ENCODE measurements at places on chromosomes 1 and 21.

- peak; percentile 37 for DNase-seq
Observed at GRCh38 chr1:54371942-54372275, 34.3 kb downstream of the SSBP3 start.

DNA sequence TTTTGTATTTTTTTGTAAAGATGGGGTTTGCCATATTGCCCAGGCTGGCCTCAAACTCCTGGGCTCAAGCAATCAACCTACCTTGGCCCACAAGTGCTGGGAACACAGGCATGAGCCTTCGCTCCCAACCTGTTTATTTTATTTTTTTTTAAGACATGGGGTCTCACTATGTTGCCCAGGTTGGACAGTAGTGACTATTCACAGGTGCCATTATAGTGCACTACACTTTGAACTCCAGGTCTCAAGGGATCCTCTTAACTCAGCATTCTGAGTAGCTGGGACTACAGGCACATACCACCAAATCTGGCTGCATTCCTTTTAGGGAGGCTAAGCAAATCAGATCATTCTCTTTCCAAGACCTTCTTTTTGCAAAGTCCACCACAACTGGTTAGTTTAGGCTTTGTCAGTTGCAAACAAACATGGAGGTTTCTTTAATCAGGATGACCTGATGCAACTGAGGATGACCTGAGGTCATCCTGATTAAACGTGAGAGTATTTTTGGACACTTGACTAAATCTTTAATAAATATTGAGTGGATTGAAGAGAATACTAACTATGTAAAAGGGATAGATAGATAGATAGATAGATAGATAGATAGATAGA, 30.0 kb upstream of the RALGPS2 start:
- no peak for DNase-seq

DNA sequence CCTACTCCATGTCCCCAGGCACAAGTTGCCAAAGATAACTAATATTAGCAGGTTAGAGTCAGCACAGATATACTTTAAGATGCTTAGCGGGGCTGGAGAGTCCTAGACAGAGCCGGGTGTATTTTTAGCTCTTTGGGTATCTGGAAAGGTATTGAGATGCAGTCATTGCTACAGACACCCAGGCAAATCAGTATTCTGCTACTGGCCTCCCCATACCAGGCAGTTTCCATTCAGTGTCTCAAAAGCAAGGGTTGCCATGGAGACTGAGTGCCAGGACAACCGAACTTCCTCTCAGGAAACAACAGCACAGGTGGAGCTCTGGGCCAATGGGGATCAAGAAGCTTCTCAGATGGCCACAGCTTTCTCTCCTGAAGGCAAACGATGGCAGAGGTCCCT, 45.3 kb downstream of the KCNC4 start:
- no peak for DNase-seq

DNA sequence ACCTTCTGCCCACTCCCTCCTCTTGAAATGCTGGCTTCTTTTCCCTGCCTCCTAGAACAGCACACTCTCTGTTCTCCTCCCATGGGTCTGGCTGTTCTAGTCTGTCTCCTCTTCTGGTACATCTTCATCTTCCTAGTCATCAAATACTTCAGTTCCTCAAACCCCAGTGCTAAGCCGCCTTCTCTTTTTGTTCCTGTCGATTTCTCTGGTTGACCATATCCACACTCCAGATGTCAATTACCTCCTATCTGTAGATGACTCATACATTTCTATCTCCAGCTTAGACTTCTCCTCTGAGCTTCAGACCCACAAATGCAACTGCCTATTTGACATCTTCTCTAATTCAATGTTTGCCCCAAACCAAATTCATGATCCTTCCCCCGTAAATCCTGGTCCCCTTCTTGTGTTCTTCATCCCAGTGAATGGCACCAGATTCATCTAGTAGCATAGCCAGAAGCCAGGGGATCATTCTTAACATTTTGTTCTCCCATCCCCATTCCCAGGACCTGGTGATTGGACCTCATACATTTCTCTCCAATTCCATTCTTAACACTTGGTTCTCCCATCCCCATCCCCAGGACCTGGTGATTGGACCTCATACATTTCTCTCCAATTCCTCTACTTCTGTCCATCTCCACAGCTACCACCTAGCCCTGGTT, 35.9 kb downstream of the USP24 start:
- no peak for DNase-seq

GRCh38 chr1:221793439-221794078, 51.7 kb upstream of the DUSP10 start:
- DNase-seq: no peak

- DNase-seq: no peak
Observed at GRCh38 chr1:68162761-68163160, 69.6 kb downstream of the WLS start.

DNA sequence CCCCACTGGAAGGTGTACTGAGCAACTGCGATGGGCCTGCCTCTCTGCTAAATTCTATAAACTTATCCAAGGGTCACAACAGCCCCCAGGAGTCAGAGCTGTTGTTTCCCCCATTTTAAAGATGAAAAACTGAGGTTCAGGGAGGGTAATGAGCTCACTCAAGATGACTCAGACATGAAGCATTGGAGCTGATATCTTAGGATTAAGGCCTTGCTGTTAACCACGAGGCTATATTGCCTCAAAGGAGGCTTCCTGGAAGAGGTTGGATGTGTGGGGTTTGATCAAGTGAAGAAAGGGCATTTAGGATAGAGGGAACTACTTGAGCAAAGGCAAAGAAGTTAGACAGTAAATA, 6.7 kb downstream of the LDLRAP1 start:
- DNase-seq: no peak

GRCh38 chr1:28240024-28240423, 4.1 kb downstream of the ATP5IF1 start:
- DNase-seq: no peak

DNA sequence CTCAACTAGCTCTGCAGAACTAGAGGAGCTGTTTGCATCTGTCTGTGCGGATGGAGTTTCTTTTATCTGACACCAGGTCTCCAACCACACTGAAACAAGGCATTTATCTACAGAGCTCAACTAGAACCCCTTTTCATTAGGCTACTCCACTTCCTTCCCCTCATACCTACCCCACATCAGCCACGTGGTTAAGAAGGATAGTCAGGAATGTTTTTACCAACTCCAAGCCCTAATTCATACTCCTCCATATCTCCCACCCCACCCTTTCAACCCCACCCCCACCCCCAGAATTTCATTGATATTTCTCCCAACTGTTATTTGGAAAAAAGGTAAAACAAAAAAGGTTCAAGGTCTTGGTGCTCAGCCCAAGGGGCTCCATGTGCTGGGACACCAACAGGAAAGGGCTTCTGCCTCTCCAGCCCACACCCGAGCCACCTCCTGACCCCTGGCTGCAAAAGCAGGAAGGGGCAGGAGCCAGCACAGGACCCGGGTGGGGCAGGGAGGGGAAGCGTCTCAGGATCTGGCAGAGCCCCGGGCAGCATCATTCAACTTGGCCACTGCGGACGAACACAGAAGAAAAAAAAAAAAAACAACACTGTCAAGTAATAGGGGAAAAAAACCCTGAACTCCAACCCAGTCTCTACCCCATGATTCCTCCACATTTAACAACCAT, 7.0 kb downstream of the ENSA start:
- no peak for DNase-seq

DNA sequence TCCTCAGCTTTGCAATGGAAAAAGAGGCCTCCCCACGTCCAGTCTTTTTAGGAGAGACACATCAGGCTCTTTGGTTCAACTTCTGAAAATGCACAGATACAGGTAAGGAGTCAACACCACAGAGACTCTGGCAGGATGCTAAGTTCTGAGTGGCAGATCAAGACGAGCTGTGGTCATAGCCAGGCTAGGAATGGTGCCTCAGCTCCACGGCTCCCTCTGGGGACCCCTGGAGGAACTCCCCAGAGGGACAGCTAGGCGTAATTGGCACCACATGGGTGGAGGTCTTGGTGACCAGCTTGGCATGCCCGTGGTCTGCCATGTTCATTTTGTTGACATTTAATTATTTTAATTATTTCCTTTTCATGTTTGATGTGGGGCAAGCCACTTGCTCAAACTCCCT, 206.1 kb downstream of the KAZN start:
- DNase-seq: no peak

GRCh38 chr1:94820936-94821335, 779 bp downstream of the SLC44A3 start:
- DNase-seq: no peak

DNA sequence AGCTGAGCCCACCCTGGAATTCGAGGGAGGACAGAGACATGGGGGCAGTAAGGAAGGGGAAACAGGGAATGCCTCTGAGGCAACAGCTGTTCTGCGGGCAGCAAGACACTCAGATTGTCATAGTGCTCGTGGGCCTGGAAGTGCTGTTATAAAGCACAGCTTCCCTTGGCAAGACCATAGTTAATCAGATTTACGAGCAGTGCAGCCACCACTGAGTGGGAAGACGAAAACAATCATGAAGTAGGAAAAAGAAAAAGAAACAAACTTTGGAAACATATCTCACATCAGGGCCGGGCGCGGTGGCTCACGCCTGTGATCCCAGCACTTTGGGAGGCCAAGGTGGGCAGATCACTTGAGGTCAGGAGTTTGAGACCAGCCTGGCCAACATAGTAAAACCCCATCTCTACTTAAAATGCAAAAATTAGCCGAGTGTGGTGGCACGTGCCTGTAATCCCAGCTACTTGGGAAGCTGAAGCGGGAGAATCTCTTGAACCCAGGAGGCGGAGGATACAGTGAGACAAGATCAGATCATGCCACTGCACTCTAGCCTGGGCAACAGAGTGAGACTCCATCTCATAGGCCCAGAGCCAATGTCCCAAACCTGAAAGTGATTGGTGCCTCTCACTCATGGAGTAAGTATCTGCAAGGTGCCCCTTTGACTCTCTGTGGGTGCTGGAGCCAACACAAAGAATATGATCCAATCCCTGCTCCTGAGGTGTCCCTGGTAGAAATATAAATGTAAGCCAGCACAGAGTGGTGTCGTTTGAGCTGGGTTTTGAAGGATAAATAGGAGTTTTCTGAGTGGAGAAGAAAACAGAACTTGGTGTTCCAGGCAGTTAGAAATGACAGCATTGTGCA, 55.6 kb upstream of the GPR153 start:
- no peak for DNase-seq

- DNase-seq: peak; percentile 12
Observed at GRCh38 chr21:38506661-38507281, 8.5 kb upstream of the ERG start.

DNA sequence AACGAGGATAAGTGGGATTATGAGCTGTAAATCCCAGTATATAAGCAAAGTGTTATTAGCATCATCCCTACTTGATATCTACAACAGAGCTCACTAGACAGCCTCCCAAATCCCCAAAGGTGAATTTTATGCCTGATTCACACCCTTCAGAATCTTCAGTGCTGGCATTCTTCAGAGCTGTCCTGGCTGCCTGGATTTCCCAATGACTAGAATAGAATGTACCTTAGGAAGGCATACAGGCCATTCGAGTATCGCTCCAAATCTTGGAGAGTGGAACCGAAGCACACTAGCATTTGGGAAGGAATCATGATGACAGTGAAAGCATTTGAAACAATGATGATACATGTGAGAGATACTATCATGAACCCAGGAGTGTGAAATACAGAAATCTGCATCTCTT, 22.3 kb downstream of the ZBTB40 start:
- DNase-seq: no peak

GRCh38 chr1:207186503-207186902, 82.5 kb downstream of the C4BPA start:
- DNase-seq: no peak

DNA sequence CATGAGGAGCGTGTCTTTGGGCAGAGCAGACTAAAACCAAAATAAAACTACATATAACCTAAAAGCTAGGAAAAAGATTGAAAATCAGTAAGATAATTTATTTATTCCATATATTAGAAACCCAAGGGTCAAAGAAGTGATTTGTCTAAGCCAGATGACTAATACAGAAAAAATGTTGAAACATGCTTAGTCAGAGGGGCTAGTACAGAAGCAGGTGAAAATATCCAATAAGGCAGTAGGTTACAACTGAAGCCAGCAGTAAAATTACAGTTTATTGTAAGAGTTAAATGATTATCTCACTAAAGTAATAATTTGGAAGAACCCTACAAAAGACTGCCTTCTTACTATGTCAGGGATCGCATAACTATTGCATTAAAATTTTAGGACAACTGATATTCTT, 1190.9 kb upstream of the PRMT6 start:
- no peak for DNase-seq

GRCh38 chr1:170578359-170578758, 46.4 kb downstream of the GORAB start:
- DNase-seq: no peak

DNA sequence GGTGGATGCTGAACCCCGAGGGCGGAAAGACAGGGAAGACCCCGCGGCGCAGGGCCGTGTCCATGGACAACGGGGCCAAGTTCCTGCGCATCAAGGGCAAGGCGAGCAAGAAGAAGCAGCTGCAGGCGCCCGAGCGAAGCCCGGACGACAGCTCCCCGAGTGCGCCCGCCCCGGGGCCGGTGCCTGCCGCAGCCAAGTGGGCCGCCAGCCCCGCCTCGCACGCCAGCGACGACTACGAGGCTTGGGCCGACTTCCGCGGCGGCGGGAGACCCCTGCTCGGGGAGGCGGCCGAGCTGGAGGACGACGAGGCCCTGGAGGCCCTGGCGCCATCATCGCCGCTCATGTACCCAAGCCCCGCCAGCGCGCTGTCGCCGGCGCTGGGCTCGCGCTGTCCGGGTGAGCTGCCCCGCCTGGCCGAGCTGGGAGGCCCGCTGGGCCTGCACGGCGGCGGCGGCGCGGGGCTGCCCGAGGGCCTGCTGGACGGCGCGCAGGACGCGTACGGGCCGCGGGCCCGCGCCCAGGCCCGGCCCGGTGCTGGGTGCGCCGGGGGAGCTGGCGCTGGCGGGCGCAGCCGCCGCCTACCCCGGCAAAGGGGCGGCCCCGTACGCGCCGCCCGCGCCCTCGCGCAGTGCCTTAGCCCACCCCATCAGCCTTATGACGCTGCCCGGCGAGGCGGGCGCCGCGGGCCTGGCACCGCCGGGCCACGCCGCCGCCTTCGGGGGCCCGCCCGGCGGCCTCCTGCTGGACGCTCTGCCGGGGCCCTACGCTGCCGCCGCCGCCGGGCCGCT, 20.7 kb downstream of the FOXO6 start:
- no peak for DNase-seq

GRCh38 chr1:228091084-228091483, 8.6 kb downstream of the ARF1 start:
- no peak for DNase-seq

DNA sequence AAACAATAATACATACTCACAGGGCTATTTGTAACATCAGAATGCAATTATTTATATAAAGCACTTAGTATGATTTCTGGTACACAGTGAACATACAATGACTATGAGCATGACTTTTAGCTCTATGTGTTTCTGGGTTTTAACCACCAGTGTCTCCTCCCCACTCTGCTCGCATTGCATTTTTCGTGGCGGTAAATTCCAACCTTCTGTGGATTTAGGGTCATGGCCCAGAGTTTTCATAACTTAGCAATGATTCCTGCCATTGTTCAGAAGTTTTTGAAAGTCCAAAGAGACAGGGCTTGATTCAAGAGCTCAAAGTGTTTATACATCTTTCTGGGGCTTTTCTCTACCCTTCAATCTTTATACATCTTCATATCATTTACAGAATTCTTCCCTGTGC, 191.3 kb downstream of the BACH1 start:
- DNase-seq: no peak
